Activated CD4-positive, alpha-beta T cell treated with anti-CD3 and anti-CD28 coated beads for 24 hours (primary cell): ENCODE measurements at places on chromosomes 2 and 18.

DNA sequence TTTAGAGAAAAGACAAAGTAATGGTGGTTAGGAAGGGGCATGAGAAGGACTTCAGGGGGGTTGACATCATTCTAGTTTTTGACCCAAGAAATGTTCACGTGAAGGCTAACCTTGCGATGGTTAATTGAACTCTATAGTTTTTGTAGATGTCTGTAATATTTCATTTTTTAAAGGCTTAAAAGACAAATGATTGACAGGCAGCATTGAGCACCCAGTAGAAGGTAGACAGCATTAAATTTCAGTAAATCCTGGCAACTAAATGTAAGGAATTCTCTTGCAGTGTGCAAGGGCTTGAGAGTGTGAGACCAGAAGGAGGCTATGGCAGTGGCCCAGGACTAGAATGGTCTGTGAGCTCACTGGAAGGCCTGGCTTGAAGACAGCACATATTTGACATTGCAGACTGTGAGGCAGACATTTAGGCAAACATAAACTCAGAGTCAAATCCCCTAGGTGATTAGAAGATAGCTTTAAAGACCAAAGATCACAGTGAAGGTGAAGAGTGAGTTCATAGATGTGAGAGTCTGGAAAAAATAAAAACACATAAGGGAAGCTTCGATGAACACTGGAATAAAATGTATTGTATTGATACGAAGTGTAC is 100.1 kb upstream of the MAP4K4 start:
- no peak for DNase-seq

- DNase-seq: no peak
These were observed 32.4 kb downstream of the ABCB11 start for GRCh38 chr2:168998609-168999211.

GRCh38 chr18:73766910-73767515 is 380.6 kb downstream of the FBXO15 start:
- no peak for DNase-seq

DNA sequence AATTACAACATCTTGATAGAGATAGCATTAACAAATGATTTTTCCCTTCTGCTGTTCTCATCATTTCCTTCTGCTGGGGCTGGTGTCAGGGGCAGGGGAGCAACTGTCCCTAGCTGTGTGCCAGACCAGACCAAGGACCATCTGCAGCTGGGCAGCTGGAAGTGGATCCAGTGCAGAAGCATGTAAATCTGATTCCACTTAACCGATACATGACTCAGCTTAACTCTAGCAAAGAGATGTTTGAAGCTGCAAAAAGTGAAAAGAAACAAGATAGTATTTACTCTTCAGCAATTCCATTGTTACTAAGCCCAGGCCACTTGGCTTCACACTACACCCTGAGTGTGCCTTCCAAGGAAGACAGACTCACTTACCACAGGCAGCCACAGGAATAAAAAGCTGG is 151.1 kb downstream of the GALNT1 start:
- DNase-seq: no peak

GRCh38 chr2:72141881-72142451 is 5.7 kb downstream of the CYP26B1 start:
- no peak for DNase-seq

GRCh38 chr2:76958749-76959148 is 563.4 kb downstream of the LRRTM4 start:
- no peak for DNase-seq

DNA sequence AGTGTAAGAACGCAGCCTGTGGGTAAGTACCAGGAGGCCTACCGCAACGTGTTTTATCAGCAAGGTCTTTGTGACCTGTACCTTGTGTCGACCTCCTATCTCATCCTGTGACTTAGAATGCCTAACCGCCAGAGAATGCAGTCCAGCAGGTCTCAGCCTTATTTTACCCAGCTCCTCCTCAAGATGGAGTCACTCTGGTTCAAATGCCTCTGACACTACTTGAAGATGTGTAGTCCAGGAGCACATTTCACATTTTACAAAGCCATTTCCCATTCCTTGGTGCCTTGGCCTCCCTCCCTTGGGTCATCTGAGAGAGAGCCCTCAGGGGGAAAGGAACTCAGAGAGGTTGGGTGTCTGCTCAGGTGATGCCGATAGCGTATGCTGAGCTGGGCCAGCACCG is 6.6 kb upstream of the HPCAL1 start:
- DNase-seq: no peak

DNA sequence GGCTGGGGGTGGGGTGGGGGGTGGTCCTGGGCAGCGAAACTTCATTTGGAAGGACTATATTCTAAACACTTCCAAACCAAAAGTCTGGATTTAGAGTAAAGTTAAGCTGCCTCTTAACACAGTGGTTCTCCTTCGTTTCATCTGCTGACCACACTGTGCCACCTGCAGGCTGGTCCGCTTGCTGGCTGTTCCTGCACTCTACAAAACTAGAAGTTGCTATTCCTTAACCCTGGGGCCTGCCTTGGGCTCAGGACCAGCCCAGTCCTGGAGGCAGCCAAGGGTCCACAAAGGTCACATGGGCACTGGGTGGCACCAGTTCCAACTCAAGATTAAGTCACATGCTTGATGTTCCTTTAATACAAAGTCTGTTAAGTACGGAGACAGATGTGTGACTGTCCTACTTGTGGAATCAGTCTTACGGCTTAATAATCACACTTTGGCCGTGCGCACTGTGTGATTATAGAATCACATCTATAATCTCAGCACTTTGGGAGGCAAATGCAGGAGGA is 195.4 kb downstream of the FAM210A start:
- no peak for DNase-seq

- no peak for DNase-seq
These were observed 156.7 kb downstream of the TTN start for GRCh38 chr2:178650554-178650953.

DNA sequence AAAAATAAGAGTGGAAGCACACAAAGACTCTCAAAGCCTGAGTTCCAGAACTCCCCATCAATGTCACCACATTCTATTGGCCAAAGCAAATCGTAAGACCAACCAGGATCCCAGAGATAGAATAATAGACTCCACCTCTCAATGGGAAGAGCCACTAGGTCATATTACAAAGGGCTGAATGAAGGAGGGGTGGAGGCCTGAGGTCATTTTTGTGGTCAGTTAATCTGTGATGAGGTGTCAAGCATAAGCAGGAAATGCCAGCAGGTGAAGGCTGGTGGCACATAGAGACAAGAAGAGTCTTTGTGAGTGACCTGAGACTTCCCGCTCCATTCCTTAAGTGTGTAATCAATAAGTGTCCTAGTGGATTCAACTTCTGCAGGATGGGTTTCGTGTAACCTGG is 144.3 kb downstream of the TFCP2L1 start:
- DNase-seq: no peak

- no peak for DNase-seq
These were observed 41.3 kb downstream of the PSMG2 start for GRCh38 chr18:12744103-12744502.

DNA sequence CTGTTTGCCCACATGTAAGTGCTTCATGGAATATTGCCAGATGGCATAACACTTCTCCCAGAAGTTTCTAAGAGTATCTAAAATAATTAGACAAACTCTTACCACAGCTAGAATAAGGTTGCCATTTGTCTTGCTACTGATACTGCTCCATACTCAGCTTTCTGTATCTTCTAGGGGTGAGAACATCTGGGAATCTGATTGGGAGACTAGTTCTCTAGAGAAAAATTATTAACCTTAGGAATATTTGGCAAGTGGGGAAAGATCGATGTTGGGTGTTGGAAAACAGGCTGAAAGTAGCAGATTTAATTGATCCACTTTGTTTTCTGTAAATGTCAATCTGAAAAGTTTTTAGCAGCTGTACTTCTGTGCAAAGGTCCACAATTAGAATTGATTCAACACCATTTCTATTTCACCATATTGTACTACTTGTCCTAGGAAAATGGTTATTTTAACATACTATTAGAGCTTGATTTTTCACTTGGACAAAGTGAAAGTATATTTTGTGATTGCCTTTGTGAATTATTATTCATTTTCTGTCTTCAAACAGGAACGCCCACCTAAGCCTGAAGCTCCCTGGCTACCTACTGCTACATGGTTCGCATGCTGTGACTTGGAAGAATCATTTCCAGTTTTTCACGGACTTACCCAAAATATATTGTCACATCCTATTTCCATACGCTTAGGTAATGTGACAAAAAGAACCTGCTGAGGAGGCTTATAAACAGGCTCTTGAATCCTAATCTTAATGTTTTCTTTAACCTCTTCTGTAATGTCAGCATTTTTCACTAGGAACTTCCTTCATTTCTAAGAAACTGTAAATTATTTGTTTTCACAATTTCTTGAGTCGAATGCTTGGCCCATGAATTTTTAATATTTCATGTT is 147.7 kb downstream of the TRABD2A start:
- no peak for DNase-seq

- no peak for DNase-seq
These were observed 102.0 kb upstream of the PPP1CB start for GRCh38 chr2:28649481-28650265.

GRCh38 chr18:9951022-9951859 is 37.4 kb downstream of the VAPA start:
- DNase-seq: no peak

DNA sequence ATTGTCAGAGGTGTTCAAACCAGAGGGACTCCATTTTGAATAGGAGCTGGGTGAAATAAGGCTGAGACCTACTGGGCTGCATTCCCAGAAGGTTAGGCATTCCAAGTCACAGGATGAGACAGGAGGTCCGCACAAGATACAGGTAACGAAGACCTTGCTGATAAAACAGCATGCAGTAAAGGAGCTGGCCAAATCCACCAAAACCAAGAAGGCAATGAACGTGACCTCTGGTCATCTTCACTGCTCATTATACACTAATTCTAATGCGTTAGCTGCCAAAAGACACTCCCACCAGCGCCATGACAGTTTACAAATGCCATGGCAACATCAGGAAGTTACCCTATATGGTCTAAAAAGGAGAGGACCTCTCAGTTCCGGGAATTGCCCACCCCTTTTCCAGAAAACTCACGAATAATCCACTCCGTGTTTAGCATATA is 10.6 kb downstream of the SH3YL1 start:
- DNase-seq: no peak

DNA sequence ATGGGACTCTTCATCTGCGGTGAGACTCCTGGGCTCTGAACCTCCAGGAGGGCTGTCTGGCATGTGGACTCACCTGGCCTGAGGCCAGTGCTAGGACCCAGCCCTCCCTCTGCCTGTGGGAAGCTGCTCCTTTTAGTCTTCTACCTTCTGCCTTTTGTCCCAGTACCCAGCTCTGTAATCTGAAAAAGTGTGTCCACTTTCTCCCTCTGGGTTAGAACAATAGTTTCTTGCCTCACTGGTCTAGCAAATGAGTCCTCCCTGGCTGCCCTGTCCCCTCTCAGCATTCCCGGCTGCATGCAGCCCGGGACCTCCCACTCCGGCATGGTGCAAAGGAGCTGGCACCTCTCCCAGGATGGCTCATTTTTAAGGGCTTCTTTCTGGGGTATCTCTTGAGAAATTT is 25.9 kb downstream of the GKN2 start:
- no peak for DNase-seq

GRCh38 chr18:32730068-32730467 is 42.8 kb downstream of the KLHL14 start:
- DNase-seq: no peak

DNA sequence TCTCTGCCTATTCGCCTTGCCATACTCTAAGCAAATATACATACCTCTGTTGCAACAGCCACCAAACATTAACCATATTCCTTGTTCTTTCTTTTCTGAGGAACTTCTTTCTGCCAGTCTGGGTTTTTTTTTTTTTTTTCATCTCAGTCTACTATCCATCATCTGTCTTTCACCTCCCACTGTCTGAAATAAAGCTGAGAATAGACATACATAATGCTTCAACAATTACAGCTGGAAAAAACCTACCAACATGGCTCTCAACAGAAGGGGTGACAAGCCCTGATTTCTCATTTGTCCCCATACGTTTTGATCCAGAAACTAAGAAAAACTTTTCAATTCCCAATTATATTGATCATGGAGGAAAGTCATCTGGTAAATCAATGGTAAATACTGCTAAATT is 728.8 kb upstream of the POU3F3 start:
- DNase-seq: no peak

GRCh38 chr2:109655287-109655686 is 41.1 kb downstream of the SOWAHC start:
- DNase-seq: no peak

DNA sequence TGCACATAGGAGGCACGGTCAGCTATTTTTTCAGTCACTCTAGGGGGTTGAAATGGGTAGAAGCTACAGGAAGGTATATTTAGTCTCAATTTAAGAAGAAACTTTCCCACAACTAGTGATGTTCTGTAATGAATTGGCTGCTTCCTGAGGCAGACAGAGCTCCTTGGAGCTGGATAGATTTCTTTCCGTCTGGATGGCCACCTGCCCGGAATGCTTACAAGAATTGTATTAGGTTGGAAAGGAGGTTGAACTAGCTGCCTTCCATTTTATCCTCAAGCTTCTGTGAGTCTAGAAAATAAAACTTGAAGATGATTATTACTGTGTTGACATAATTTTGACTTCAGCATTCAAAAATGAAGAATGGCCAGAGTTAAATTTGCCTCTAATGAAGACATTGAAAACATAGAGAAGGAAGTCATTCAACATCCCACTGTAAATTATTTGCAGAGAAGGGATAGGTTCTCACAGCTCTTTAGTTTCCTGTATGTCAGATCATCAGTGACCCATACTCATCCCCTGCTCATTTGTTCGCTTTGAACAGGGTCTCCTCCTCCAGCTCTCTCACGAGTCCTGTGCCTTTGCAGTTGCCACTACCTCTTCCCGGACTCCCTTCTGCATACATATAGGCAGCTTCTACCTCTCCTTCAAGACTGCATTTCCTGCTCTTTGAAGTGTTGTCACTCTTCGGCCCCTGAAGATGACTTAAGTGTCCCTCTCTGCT is 88.8 kb downstream of the CRIM1 start:
- no peak for DNase-seq

GRCh38 chr2:62424899-62425298 is 81.1 kb downstream of the TMEM17 start:
- no peak for DNase-seq

DNA sequence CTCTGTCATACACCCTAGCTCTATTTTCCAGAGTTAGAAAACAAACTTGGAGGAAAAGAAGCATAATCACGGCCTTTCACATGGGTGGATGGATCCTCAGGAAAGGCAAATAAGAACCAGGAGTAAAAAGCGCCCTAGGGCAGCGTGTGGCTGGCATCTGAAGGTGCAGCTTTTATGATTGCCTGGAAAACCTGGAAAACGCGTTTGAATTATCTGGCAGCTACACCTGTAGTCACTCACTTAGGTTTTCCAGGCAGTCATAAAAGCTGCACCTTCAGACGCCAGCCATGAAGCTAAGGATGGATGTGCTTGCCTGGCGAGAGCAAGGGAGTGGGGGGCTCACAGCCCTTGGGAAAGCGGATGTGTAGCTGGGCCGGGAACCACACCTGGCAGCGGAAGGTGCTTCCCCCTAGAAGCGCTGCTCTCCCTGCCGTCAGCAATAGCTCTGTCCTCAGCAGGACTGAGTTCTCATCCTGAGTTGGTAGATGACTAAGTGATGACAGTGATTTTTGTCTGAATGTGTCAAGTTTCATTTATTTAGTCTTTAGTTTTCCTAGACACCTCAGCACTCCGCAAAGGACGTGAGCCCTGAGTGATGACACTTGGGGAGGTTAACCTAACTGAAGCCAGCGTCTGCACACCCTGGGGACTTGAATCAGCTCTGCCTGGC is 82.0 kb downstream of the DCDC2C start:
- DNase-seq: no peak

- DNase-seq: no peak
These were observed 48.7 kb downstream of the TRIP12 start for GRCh38 chr2:229873123-229873581.

GRCh38 chr2:226683944-226684562 is 115.6 kb downstream of the IRS1 start:
- DNase-seq: no peak

- DNase-seq: no peak
These were observed 244.1 kb downstream of the ICOS start for GRCh38 chr2:204180649-204181048.

- no peak for DNase-seq
These were observed 702.9 kb downstream of the ERBB4 start for GRCh38 chr2:211835695-211836094.
